AG10803 (cell line): ENCODE measurements at places on chromosomes 6 and 20.
A peak's percentile ranks its signal among the peaks of the same experiment; 100 is the strongest.

- DNase-seq, result peak; percentile 80
Observed at GRCh38 chr20:58309591-58310290, at the start of gene RAB22A. Gene RAB22A (plus strand): TSS chr20:58309715. CDS start chr20:58309977, 262 bp downstream.

- no peak for DNase-seq
Observed at GRCh38 chr6:122429323-122429722, 29.9 kb downstream of the HSF2 start.

DNA sequence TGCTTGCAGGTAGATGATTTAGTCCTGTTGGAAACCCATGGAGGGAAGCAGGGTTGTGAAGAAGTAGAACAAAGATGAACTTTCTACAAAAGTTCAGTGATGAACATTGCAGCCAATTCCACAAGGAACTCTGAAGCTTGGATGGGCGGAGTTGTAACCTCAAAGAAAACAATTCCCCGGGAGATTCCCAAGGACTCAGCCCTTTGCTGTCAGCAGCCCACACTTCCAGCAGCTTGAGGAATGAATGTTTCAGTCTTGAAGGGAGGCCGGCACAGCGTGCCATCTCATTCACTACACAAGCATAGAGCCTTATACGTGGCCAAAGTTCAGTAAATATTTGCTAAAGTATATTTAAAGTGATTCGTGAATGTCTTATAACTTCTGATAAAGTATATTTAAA is 269.4 kb downstream of the NKAIN2 start:
- DNase-seq, result no peak

DNA sequence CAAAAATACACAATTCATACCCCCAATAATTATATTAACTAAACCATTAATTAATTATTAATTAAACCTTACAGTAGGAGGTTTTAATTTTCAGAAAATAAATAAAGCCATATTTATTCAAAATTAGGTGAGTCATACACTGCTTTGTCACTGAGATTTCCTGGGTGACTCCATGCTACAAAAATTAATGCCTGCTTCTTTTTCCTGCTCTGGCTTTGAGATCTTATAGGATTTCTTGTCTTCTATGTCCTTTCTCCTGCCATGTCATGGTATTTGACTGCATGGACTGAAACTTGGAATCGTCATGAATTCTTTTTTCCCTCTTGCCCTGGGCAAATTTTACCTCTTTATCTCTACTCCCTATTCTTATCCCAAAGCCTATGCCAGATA is 133.2 kb downstream of the PHACTR1 start:
- no peak for DNase-seq

- DNase-seq, result no peak
Observed at GRCh38 chr20:62832212-62832922, 15.5 kb downstream of the COL9A3 start.

DNA sequence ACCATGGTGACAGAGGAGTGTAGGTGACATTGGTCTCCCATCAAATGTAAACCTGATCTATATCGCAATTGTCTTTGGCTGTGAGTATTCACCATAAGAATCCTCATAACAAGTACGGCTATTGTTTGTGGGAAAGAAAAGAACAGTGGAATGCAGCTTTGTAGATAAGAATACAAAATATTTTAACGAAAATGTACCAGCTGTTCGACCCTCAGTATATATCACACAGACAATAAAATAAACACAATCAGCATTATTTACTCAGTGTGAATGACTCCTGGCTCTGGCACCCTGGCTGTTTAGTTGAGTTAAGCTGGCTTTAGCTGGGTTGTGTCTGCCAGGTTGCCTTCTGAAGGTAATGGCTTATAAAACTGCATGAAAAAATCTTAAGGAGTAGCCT is 43.4 kb downstream of the SNRNP48 start:
- no peak for DNase-seq

- no peak for DNase-seq
Observed at GRCh38 chr20:18316166-18316565, 27.8 kb downstream of the ZNF133 start.

GRCh38 chr6:55953335-55953734 is 77.9 kb upstream of the BMP5 start:
- DNase-seq, result peak; percentile 66

- no peak for DNase-seq
Observed at GRCh38 chr20:37162646-37163045, 16.5 kb upstream of the RPN2 start.

- peak; percentile 98 for DNase-seq
Observed at GRCh38 chr6:161029195-161029809, 37.7 kb downstream of the MAP3K4 start.

- peak; percentile 55 for DNase-seq
Observed at GRCh38 chr20:38057351-38057972, 23.9 kb downstream of the RPRD1B start.

GRCh38 chr20:16666272-16666671 is 63.6 kb upstream of the SNRPB2 start:
- DNase-seq, result no peak

- no peak for DNase-seq
Observed at GRCh38 chr6:42498473-42499128, 46.9 kb upstream of the TRERF1 start.

DNA sequence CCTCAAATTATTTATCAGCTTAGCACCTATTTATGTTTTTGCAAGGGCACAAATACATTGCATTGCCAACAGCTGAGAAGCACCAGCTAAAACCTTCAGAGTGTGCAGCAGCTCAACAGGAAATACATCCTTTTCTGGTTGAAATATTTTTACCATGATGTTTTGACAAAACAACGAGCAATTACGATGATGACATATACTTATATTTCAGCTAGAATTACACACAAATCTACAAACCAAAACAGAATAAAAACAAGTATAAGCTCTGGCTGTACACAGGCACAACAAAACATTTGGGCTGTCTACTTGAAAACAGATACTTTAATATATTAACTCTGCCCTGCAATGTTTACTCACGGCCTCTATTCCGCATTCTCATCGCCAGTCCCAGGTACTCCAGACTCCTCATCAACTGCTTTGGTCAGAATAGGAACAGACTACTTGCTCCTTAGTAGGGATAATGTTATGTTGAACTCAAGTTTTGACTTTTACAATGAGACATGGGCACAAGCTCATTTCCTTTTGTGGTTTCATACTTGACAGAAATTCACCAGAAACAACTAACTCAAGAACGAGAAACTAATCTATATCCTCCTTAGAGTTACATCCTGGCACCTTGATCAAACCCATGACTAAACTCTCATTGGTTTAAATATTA is 377.6 kb downstream of the ESR1 start:
- peak; percentile 10 for DNase-seq

DNA sequence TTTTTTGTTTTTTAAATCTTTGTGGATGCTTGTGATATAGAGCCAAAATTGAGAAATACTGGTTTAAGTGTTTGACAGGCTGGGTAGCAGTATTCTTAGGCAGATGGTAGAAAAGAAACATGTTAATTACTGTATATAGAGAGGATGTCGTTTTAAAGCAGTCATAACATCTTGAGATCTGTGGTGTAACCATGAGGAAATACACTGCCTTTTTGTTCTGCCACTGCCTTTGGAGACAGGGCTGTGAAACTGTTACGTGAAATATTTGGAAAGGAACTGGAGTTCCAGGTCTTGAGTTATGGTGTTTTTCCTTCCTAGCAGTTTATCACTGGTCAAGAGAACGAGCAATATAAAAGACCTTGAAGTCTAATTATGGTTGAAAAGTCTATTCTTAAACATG is 19.5 kb downstream of the STXBP5 start:
- peak; percentile 52 for DNase-seq

DNA sequence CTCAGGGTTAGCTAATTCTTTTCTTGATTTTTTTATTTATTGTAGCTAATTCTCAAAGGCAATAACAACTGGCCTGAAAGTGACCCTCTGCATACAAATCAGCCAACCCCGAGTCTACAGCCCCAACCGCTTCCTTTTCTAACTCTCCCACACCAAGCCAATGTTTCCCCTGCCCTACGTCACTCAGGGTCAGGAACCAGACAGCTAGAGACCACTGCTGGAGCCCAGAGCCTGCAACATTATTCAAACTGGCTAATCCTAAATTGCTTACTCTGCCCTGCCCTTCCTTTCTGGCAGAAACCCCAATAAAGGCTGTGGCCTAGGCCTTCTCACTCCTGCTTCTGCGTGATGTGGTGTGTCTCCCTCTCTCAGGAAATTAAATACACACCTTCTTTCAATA is 320.7 kb downstream of the CBLN4 start:
- DNase-seq, result no peak

DNA sequence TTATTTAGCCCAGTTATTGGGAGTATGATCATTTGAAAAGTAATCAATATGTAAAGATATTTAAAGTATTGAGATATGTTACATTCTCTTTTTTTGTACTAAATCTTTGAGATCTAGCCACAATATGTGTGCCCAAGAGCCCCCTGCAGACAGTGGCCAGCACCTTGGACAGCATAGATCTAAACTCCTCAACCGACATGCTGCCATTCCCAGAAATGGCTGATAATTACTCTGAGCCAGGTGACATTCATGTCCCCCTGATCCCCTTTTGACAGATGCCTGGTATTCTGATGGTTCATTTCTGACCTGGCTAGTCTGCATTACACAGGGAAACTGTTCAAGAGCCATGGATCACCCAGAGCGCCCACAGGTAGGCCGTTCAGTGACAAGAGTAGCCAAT is 177.1 kb downstream of the ZDHHC14 start:
- DNase-seq, result no peak

DNA sequence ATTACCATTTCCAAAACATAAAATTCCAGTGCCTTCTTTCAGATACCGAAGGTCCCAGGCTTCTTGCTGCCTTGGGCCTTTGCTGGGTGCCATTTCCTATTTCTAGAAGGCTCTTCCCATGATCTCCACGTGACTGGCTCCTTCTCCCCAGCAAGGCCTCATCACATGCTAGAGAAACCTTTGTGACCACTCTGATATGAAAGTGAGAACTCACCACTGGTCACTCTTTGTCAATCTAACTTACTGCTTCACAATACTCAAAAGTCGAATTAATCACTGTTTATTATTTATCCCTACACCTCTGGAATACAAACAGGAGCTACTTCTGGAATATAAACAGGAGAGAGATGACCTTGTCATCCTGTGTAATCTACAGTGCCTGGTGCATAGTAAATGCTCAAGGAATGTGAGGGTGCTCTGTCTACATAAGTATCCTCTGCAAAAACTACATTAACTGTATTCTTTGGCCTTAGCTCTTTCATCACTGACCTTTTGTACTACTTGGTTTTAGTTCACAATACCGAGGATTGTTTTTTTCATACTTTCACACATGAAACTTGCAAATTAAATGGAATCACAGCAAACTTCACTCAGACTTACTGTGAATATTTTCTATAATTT is 1.6 kb downstream of the STX7 start:
- DNase-seq, result no peak
